Lung microvascular endothelial cell (primary cell): ENCODE measurements at places on chromosomes 1 and 21. TPM values are rescaled to one million over a fixed set of nuclear protein-coding genes. Genes with fewer than 3 reads are reported as not detected.

DNA sequence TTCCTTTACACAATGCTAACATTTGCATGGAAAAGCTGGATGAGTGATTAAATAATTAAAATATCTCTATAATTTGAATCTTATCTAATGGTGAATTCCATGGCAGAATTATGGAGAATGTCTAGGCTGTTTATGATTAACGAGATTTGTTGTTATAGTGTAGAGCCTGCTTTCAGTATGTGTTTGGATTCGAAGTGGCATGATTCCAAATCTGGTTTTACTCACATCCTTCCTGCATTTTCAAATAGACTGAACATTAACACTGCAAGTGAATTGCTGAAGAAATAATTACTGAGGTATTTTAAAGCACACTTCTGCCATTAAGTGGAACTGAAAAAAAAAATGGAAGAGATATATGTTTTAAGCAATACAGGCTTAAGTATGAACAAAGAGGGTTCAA is 5.1 kb upstream of the NEK7 start:
- DNase-seq, result peak; percentile 92

HUNK gene
- under 0.01 TPM in 2 replicates for total RNA-seq

PRAMEF33 gene
- total RNA-seq, result not detected in 2 replicates

PIGM gene
- total RNA-seq, result 2.2 and 3.4 TPM in 2 replicates

- DNase-seq, result no peak
Observed at GRCh38 chr1:41474490-41475271, 9.8 kb downstream of the EDN2 start.

GRCh38 chr1:56758135-56758534 is 61.1 kb downstream of the FYB2 start:
- no peak for DNase-seq

DNA sequence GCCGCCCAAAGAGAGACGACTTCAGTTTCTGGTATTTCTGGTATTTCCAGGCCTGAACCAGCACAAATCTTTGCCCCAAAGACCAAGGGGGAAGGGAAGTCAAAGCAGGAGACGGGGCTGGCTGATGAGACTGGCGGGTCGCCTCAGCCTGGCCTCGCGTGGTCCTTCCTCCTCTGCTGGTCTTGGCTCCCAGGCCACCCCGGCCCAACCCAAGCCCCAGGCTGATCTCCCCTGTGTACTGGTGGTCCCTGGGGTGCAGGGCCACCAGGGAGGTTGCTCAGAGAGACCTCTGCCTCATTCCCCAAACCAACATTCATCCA is 19.9 kb downstream of the WNT4 start:
- DNase-seq, result no peak
